NCI-H748 treated with DMSO at 0.1 percent for 48 hours (cell line): ENCODE measurements at places on chromosomes 13 and 19.

- DNase-seq = no peak
Measured at GRCh38 chr19:17755977-17756670, 4.8 kb downstream of the FCHO1 start.

GRCh38 chr13:98158172-98158899, 15.4 kb downstream of the FARP1 start:
- DNase-seq = no peak

DNA sequence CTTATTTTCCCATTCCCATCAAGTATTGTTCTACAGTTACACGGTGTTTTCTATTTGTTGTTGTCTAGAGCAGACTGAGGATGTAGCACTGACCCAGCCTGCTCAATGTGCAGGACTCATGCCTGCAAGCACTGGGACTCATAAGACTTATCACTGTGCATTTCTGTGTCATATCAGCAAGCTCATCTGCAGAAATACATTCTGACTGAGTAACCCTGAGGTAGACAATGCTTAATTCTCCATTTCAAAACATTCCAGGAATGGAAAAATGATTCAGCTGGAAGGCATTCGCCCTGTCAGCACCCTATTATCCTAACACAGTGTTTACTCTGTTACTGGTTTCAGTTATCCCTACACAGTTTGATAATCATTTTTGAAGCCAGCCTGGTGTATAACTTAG, 2506.4 kb downstream of the PCDH9 start:
- no peak for DNase-seq

DNA sequence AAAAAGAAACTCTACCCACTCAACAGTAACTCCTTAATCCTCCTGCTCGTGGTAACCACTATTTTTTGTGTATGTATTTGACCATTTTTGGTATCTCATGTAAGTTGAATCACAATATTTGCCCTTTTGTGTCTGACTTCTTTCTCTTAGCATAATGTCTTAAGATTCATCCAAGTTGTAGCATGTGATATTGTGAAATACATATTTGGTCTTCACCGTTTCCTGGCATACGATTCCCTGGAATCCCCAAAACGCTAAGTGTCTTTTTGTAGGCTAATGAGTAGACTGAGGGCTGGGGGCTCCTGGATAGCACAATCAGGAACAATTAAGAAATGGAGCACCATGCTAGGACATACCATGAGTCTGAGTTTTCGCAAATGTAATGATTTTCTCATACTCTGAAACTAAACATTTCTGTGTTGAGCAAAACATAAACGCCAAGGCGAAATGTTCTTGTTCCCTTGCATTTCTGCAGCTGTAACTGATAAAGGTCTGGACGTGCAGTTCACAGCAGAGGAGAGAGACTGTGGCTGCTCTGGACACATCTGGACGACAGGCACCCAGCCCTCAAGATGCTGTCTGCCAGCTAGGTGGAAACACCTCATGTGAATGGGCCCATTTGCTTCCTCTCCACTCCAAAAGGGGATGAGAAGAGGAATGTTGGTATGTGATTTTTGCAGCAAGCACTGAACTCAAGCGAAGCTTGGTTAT, 38.4 kb downstream of the BRD4 start:
- DNase-seq = no peak

DNA sequence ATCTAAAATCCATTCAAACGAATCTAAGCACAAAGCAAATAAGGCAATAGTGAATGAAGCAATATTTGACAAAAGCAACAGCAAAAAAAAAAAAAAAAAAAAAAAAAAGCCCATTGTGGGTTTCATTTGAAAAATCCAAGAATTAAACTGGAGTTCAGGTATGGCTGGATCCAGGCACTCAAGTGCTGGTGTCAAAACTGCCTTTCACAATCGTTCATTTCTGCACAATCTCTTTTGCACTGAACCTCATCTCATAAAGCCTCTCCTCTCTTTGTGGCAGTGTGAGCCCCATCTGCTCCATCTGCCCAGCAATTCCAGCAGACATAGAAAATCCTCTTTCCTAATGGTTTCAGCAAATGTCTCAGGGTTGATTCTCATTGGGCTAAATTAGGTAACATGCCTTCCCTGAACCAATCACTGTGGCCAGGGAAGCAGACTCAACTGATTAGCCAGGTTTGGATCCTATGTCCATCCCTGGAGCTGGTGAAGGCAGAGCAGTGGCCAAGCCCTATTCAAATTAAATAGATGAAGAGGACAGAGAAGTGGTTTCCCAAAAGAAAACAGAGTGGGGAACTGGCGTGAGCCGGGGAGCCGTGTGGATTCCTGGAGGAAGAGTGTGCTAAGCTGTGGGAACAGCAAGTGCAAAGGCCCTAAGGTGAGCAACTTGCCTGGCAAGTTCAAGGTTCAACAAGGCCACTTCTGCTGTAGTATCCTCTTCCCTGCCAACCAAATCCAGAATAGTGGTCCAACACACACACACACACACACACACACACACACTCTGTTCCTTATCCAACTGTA, 1.2 kb upstream of the HIF3A start:
- no peak for DNase-seq

DNA sequence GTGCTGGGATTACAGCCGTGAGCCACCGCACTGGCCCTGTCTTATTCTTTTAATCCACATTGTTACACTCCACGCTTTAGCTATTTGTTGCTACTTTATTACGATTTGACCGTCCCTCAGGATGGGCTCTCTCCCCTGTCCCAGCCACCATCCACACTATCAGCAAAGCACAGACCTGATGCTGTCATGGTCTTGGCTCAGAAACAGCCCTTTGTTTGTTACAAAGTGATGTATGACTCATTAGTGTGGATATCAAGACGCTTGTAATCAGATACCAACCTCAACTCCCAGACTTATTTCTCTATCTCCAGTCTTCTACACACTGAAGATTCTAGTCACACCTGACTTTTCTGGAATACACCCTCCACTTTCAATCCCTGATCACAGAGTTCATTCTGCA, 84.6 kb upstream of the FREM2 start:
- DNase-seq = no peak

GRCh38 chr19:52541608-52542007, 14.1 kb downstream of the ZNF808 start:
- no peak for DNase-seq

DNA sequence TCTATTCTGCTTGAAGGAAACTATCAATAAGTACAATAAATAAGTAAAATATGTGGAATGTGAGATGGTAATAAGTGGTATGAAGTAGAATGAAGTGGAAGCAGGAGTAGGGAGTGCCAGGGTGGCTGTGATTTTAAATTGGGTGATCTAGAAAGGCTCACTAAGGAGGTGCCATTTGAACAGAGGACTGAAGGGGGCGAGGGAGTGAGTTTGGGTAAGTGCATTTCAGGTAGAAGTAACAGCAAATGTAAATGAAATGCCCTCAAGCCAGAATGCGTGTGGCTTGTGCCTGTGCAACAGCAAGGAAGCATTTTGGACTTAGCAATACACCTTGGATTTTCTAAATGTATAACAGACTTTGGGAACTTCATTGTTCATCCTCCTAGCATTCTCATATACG, 77.1 kb downstream of the CCNA1 start:
- no peak for DNase-seq

GRCh38 chr13:29162638-29163235, 342.6 kb downstream of the MTUS2 start:
- no peak for DNase-seq

DNA sequence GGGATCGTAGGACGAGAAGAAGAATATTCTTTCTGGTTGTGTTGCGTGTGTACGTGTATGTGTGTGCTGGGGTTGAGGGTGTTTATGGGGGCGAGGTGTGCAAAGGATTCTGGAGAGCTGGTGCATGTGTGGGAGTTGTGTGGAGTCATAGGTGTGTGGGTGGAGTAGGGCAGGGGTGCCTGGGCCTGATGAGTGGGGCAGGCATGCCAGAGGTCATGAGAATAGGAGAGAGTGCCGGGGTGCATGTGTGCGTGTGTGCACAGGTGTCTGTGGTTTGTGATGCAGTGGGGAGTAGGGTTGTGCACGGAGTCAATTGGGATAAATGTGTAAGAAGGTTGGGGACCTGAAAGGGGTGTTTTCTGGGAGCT, 649 bp downstream of the TMEM91 start:
- DNase-seq = no peak

- no peak for DNase-seq
Measured at GRCh38 chr13:37811441-37811840, 58.1 kb downstream of the TRPC4 start.

GRCh38 chr13:39892721-39893685, 237.5 kb downstream of the COG6 start:
- no peak for DNase-seq

GRCh38 chr13:98571955-98572662, 4.8 kb downstream of the STK24 start:
- DNase-seq = peak; percentile 63
